Bronchial epithelial cell (primary cell): ENCODE measurements at places on chromosomes 1 and 21. TPM values are rescaled to one million over a fixed set of nuclear protein-coding genes. Genes with fewer than 3 reads are reported as not detected.
A peak's percentile ranks its signal among the peaks of the same experiment; 100 is the strongest.

GRCh38 chr21:29104239-29104708 lies 26.2 kb upstream of the MAP3K7CL start:
- DNase-seq: peak; percentile 77

The OR2L13 gene
- total RNA-seq: not detected in 2 replicates

The BGLAP gene
- 0.51 TPM in 1 of 2 replicates, not detected in the other for total RNA-seq

DNA sequence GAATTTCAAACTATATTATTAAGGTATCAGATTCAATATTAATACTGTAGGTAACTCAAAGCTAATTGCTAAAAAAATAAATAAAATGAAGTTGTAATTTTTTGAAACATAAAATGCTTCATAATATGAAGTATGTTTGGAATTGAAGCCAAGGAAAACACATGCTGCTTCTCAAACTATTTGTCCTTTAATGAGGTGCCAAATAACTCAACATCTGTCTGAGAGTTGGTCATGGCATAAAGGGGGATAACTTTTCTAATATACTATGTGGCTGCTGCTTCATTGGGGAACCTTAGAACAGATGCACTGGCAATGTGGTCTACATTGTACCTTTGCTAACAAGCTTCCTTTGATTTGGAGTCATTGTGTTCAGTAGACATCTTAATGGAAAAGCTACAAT lies 96.7 kb downstream of the PDE4B start:
- DNase-seq: no peak

DNA sequence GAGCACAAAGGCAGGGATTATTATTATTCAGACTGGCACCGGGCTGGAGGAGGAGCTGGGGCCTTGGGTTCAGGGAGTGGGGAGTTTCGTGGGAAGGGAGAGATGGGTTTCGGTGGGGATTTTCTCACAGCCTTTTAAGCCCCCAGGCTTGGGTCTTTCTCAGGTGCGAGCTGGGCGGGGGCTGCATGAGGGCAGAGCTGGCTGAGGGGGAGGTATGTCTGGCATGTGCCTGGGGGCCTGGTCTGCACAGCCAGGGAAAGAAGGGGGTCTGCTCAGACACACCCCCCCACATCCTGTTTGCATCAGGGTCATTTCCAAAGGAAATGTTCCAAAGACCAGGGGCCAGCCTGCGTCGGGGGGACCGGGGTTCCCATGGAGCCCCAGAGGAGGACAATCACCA lies 21.6 kb downstream of the GRHL3 start:
- DNase-seq: no peak

The SOAT1 gene
- 8.4 and 9.1 TPM in 2 replicates for total RNA-seq

The PTPRU gene
- 40.8 and 53.2 TPM in 2 replicates for total RNA-seq

- peak; percentile 32 for DNase-seq
Measured at GRCh38 chr1:156618853-156619581, at the start of gene HAPLN2. HAPLN2 (plus strand) TSS chr1:156619415; CDS start chr1:156623491, 4,076 bp downstream.

DNA sequence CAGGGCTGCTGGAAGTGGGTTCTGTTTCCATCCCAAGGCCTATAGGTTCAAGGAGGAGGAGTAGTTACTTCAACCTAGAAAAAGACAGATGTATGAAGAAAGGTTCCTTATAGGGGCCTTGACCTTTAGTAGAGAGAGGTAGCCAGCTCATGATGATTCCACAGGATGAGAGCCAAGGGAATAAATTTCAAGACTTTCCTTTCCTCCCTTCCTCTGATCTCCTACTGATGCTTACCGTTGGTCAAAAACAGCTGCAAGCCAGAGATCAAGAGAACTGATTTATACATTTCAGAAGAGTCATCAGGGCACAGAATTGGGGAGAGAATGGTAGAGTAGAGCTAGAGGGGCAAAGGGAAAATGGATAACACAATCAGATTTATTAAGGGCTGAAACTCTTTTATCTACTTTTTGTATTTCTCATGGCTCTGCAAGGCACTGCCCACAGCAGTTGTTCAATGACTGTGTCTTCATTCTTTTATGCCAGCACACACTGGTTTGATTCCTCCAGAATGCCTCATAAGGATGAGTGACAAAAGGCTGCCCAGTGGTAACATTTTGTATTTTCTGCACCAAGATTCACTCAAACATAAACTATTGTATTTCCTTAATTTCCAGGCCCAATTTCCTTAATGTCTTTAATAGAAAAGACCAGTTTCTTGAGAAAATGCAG lies 37.4 kb downstream of the AK5 start:
- no peak for DNase-seq
